SJCRH30 (cell line): ENCODE measurements at places on chromosomes 5 and 9.

DNA sequence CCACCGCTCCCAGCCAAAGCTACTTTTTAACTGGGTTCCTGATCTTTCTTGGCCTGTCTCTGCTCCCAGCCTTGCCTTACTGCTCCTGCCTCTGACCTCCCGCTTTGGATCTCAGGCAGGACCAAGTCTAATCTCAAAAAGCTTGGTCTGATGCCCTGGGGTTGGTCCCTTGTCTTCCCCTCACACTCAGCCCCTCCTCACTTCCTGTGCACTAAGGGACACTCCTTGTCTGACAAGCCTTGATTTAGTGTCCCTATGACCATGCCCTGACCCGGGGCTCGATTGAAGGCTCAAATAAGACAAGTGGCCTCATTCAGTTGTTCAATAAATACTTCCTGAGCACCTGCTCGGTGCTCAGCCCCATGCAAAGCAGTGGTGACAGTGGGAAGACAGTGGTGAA, 3.7 kb upstream of the GTF3C5 start:
- no peak for DNase-seq

- peak; percentile 74 for DNase-seq
These were observed 680 bp downstream of the GPX8 start for GRCh38 chr5:55160493-55161209.

GRCh38 chr9:36017278-36017677, 19.4 kb upstream of the RECK start:
- no peak for DNase-seq

- DNase-seq: peak; percentile 60
These were observed 1.2 kb downstream of the IER5L start for GRCh38 chr9:129176701-129177442.
